ENCODE measurements at places on chromosomes 11 and 22.

DNA sequence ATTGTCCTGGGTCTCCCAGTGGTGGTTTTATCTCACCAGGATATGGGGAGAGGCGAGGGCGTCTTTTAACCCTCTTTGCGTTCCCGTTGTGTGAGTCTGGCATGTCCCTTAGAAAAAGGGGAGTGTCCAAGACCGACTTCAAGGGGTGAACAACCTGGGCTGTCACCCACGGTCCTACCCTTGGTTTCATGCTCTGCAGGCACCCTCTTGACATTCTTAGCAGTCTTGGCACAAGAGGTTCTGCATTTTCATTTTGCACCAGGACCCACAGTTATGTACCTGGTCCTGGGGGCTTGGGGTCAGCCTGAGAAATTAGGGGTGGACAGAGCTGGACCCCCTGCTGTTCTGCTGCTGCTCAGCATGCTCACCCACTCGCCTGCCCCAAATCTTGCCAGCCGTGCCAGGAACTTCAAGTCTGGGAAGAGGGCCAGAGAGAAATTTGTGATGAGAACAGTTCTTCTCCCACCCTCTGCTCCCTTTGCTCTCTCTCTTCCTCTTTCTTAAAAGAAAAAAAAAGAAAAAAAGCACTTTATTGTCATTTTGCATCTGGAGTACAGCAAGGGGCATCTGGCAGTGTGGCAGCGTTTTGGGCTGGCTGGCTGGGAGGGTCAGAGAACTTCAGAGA, 471.2 kb downstream of the MIAT start:
- DNase-seq: no peak

DNA sequence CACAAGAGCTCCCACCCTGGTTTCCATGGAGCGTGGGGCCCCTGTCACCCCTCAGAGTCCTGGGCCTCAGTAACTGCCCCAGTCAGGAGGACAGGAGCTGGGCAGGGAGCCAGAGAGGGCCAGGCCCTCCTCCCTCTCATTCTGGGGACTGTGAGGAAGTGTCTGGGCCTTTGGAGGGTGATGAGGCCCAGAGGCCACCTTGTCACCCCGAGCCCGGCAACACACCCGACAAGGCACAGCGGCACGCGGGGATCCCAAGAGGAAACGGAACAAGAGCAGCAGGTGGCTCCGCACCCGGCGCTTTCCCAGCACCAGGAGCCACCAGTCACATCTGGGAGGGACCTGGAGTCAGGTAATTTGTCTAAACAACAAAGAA, 72.1 kb downstream of the CELSR1 start:
- no peak for DNase-seq

DNA sequence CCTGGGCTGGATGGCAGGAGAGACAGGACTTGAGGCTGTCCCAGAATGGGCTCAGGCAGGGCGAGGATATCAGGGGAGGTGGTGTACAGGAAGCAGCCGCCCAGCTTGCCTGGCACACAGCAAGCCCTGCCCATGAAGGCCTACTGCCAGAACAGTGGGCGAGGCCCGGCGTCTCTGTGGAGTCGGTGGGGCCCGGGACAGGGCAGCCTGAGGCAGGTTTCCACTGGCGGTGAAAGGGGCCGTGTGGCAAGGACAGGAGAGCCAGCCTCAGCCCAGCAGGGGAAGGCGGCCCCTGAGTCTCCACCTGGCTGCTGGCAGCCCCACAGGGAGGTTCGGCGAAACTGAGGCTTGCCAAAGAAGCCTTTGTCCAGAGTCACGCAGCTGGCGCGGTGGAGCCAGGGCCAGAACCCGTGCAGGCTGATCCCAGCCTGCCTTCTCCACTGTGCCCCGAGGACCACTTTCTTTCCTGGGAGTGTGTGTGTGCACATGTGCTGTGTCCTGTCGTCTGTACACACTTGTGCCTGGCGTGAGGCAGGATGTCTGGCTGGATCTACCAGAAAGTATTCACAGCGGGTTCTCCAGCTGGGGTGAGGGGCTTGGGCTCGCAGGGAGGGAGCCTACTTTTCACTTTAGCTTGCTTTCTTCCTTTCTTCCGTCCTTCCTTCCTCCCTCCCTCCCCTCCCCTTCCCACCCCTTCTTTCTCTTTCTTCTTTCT, 1.2 kb downstream of the TSPO start:
- peak; percentile 34 for DNase-seq

- DNase-seq: no peak
Observed at GRCh38 chr22:20063271-20064139, 16.5 kb upstream of the DGCR8 start.

DNA sequence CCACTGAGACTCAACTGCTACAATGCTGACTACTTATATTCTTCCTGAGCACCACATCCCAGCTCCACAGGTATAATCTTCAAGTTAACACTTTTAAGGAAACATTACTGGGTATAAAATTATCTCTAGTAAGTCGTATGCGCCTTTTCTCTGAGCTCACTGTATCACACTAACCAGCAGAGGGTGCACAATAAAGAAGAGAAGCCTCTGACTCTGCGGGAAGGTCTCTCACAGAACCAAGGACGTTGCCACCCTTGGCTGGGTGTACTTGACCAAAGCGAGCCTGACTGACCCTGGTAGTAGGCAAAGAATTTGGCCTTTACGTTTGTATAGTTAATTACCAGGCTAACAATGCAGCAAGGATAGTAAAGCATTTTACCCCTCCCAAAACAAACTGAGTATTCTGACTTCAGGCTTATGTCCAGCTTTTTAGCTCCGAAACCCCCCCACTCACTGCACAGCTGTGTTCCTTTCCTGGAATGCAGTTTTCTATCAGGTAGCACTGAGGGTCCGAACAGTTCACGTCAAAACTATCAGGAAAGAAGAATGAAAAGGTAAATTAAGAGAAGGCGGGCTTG, at the start of gene BTBD18:
Gene BTBD18, minus strand, starts transcription at position 144 of the 578 bp plus-strand sequence. CDS start 631 bp downstream, outside the sequence.
- DNase-seq: no peak

- no peak for DNase-seq
Observed at GRCh38 chr11:211741-212140, 4.2 kb downstream of the RIC8A start.

Measured in stimulated activated CD8-positive, alpha-beta memory T cell treated with anti-CD3 and anti-CD28 coated beads, Interleukin-7, amount 100 ng/mL, for 1 hour (primary cell).